Coronary artery (tissue), 2 donors: ENCODE measurements at places on chromosomes 3 and 15.

DNA sequence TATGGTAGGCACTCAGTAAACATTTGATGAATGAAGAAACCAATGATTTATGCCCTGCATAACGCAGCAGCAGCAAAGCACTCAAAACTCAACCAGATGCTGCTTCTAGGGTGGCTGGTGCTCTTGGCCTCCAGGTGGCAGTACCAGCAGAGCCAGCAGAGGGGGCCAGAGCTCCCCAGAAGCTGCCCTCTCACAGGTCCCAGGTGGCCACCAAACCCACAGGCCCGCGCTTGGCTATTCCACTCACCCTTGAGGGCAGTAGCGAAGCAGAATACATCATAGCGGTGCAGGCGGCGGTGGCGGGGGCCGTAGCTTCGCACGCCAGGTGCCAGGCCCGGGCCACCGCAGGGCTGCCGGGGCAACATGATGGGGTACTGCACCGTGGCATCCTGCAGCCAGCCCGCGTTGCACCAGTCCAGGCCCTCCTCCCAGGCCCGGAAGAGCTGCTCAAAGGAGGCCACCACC lies 16.6 kb downstream of the HAPLN3 start:
- no peak for DNase-seq

DNA sequence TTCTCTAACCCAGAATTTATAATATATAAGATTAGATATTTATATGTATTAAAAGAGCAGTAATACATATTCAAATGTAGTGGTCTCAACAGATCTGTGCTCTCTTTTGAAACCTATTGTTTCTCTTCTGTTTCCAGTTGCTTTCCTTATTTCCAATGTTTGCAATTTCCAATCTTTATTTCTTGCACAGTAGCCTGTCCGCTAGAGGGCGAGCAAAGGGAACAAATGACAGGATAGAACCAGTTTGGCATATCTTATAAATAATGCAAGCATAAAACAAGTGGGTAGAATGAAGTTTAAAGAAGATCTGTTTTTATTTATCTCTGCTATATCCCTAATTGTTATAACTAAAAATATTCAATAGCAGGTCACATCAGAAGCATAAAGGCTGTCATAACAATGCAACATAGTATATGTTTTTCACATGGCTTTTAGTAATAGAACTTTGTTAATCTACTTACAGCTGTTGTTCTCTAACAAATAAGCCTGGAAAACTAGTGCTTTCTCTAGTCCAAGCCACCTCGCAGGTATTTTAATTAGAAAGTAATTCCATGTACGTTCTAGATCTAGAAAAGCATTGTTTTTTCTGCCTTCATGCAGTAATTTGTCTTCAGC lies 15.1 kb upstream of the TCAIM start:
- DNase-seq = no peak

GRCh38 chr3:43031889-43032545 lies 52.9 kb downstream of the GASK1A start:
- peak; percentile 64 for DNase-seq

- DNase-seq = no peak
These were observed 39.6 kb upstream of the FAM98B start for GRCh38 chr15:38414357-38414756.

DNA sequence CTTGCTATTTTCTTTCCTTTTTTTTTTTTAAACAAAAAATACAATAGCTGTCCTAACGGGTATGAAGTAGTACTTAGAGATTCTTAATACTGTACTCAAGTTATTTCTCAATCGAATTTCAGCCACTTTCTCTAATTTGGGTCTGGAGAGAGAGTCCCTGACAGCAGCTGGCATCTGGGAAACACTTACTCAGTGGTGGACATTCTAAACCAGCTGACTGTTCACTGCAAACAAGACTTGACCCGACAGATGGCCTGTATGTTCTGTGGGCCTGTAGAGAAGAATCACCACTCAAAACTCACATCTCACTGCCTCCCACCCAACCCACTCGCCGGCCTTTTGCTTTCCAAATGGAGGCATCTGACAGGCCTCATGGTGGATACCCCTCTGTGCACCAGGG lies 199.6 kb downstream of the ATP10A start:
- DNase-seq = no peak

DNA sequence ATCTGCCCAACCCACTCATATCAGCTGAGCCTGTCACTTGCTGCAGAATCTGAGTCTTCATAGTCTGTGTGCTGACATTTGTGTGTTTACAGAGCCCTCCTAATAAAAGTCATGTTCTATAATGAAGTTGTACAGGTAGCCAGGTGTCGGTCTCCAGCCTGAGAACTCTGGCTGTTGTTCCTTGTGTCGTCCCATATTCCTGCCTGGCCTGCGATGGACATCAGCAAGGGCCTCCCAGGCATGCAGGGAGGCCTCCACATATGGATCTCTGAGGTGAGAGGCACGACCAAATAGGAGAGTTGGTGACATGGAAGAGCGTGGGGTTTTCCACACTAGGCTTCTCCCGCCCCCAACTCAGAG lies 2.9 kb downstream of the VILL start:
- no peak for DNase-seq

DNA sequence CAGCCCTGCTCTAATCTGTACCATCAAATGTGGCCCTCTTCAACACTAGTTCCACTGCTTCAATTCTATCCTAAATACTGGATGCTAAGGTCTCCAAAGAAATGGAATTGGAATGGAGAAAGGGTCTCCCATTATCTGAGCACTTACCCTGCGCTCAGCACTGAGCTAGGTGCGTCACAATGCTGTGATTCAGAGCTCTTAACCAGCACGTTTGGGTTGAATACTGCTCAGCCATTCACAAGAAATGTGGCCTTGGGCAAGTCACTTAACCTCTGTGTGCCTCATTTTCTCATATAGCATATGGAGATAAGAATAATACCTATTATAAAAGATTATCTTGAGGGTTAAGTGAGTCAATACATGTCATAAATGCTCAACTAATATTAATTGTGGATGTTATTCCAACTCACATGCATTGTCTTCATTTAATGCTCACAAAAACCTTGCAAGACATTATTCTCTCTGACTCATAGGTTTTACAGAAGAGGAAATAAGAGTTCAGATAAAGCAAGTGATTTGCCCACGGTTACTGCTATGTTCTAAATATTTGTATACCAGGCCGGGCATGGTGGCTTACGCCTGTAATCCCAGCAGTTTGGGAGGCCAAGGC lies 27.4 kb upstream of the SRGAP3 start:
- DNase-seq = no peak
